Stimulated activated CD8-positive, alpha-beta memory T cell treated with anti-CD3 and anti-CD28 coated beads, Interleukin-7, amount 100 ng/mL, for 24 hours (primary cell): ENCODE measurements at places on chromosomes 4 and X.

DNA sequence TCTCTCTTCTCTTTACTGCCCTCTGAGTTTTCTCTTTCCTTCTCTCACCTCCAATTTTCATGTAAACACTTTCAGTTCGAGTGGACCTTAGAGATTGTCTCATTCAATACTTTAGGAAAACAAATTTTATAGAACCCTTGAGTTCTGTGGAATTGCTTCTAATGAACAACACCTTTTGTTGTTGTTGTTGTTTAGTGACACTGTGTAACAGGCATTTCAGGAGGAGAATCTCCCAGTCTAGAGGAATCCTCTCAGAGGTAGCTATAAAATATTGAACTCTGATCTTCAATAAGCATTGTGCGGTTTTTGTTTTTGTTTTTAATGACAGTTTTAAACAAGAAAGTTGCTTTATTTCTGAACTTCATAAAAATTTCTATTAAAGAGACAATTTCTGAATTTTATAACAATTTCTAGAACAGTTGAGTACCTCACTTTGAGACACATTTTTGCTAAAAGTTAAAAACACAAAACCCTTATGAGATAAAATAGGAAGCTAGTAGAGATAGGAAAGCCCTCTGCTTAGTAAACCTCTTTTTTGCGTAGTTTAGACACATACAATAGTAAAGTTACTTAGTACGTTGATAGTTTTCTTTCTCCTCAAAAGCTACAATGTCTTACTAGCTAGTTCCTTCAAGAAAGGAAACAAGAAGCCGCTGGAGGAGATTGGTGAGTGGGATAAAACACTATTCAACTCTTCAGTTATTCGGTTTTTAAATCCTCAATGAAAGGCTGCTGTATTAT is 38.8 kb downstream of the CLCN3 start:
- no peak for DNase-seq

DNA sequence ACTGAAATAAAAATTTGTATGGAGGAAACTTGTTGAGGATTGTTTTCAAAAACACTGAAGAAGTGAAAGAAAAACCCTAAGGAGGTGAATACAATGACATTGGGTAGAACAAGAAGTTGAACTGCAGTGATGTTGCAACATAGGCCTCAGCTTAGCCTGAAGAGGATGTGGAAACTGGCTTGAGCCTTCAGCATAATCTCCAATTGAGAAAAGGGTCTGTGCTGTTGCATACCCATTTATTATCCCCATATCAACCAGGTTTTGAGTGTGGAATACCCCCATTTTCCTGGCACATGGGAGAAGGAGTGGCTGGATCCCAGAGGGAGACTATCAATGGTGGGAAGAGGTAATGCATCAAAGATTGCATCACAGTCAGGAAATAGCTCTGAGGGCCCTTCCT is 695.0 kb upstream of the HS3ST1 start:
- DNase-seq: no peak

GRCh38 chr4:5854929-5855328 is 38.0 kb downstream of the CRMP1 start:
- DNase-seq: no peak

DNA sequence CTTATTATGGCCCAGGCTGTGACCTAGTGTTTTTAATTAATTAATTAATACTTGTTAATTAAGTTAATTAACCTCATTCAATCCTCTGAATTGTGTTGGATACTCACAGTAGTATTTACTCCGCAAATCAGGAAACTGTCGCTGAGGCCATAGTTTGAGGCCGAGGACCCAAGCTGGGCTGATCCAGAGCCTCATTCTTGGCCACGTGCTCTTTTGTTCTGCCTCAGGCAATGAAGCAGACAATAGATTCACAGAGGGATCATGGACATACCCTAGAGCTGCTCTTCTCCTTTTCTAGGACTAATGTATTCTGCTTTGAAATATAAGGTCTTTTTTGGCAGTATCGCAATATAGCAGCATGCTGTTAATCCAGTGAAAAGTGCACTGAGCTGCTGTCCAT is 24.0 kb upstream of the SNCA start:
- DNase-seq: no peak

- DNase-seq: no peak
These were observed 358.7 kb upstream of the EMCN start for GRCh38 chr4:100876546-100876945.

DNA sequence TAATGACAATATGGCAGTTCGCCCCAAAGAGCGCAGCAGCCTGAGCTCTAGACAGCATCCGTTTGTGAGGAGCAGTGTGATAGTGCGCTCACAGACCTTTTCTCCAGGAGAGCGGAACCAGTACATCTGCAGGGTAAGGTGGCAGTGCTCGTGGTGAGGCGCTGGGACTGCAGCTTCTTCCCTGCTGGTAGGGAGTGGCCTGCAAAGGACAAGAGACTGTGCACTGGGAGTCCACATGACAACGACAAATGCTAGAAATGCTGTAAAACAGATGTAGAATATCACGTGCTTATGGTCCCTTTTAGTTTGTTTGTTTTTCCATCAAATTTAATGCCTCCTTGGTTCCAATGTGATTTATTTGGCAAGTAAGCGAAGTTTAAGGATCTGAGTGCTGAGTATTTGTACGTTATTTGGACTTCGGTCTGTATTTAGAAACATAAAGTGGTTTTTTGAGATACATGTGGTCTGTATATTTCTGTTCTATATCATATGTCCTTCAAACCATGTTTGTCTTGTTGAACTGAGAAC is 35.8 kb downstream of the CLDN22 start:
- no peak for DNase-seq

DNA sequence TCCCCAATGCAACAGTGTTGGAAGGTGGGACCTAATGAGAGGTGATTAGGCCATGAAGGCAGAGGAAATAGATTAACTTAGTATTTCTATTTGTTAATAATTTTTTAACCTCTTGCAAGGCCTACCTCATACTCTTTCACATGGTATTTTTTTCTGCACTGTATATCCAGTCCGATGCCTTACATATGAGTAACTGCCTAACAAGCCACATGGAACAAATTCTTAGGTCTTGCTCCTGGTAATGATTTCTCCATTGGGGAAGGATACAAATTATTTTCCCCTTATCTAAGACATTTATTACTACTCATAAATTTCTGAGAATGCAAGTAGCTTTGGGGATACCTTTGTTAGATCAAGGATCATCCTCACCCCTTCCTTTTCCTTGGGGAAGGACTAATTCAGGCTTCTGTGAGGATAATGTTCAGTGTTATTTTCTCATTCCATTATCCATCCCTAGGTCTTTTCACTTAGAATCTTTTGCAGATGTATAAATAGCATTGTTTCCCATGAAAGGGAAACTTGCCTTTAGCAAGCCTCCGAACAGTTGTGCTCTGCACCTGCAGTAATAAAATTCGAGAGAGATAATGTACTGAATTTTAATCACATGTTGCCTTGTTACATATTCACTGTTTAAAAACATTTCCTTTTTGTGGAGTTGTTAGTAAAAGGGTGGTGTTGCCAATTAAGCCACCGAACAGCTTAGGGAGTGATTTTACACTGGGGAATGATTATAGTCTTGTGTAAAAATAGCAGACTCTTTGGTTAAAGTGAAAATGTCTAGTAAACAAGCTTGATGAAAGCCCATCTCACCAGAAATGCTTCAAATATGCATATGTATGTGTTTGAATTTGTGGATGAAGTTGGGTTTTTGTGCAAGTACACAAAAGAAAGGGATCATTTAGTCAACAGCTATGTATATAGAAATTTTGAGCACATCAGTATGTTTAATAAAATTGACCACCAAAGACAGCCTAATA is 89.9 kb downstream of the CFAP299 start:
- DNase-seq: no peak

GRCh38 chr4:26330186-26330787 is 9.5 kb downstream of the RBPJ start:
- DNase-seq: no peak

DNA sequence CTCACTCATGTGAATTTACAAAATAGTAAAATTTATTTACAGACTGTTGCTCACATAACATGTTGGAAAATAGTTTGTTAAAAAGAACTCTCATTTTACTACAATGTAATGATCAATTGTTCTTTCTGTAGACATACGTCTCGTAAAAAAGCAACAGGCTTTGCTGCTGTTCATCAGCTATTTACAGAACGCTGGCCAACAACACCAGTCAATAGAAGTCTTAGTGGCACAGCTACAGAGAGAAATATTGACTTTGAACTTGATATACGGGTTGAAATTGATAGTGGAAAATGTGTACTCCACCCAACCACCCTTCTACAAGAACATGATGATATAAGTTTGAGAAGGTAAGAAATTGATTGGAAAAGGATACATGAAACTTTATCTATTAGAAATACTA is 47.6 kb upstream of the ADAD1 start:
- no peak for DNase-seq

DNA sequence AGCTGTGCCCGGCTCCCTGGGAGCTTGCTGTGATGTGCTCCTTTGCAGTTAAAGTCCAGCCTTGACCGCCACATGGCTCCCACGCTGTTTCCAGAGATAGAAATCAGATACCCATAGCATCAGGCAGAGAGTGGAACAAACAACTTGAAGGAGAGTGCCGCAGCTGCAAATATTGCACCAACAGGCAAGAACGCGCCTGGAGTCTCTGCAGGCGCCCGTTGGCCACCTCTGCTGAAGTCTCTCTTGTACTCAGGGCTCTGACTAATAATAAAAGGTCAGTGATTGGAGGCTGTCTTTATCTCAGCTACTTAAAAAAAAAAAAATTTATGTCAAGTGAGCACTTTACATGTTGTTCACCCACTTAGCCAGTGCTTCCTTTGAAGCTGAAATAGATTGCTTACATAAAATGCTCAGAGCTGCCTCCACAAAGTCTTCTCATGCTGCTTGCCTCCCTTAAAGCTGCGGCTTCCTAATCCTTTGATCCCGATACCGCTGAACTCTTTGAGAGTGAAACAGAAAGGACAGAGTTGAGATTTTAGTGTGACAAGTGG is 30.9 kb upstream of the TENM3 start:
- DNase-seq: no peak
